ENCODE measurements at places on chromosomes 5 and 9.
A peak's percentile ranks its signal among the peaks of the same experiment; 100 is the strongest.

- DNase-seq, result no peak
Observed at GRCh38 chr5:76598531-76598930, 24.7 kb downstream of the F2RL2 start.

DNA sequence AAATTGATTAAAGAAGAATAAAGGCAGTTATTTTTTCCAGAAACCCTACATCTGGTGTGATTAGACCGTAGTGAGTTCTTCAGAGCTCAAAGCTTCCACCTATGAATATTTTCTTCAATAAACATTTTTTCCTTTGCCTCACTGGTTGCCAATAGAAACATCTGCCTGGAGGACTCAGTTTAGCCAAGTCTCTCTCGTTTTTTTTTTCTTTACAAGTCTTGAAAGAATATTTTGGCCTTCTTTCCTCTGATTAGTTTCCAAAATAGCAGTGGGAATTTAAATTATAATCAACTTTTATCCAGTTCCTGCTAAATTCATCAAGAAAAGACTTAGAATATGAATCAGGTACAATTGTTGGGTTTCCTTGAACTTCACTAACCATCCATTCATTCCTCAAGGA, 897.5 kb downstream of the TLE1 start:
- no peak for DNase-seq

- no peak for DNase-seq
Observed at GRCh38 chr5:16889203-16889971, 46.7 kb downstream of the MYO10 start.

- DNase-seq, result no peak
Observed at GRCh38 chr5:33933723-33934169, 2.4 kb upstream of the RXFP3 start.

GRCh38 chr9:115267790-115268189, 149.8 kb upstream of the TNC start:
- no peak for DNase-seq

DNA sequence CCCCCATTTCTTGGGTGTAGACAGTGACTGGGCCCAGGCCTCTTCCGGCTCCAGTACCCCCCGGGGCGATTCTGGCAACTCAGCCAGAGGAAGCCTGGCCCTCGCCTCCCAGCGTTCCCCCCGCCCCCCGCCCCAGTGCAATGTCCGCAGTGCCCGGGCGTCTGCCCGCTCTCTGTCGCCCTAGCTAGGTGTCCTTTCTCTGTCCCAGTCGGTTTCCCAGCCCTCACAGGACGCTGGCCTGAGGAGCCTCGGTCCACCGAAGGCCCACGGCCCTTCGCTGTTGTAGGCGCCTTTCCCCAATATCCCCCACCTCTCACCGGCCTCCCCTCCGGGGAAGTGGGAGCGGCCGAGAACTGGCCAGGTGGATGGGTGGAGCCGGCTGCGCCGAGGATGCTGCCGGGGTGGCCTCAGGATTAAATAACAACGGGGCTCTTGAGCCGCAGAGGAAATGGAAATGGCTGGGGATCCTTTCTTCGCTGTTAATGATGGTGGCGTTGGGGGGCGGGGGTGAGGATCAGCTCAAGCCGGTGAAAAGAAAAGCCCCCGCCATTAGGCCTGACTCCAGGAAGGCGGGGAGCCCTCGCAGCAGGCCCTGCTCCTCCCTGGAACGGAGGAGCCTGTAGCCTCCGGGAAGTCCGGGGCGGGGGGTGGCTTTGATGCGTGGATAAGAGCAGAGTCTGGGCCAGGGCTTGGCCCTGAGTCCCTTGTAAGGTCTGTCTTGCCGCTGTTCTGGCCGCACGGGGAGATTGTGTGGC, 1.1 kb upstream of the SPRY4 start:
- DNase-seq, result no peak

- DNase-seq, result no peak
Observed at GRCh38 chr5:116440457-116441001, 134.1 kb downstream of the SEMA6A start.

GRCh38 chr9:108056084-108056804, 566.7 kb upstream of the KLF4 start:
- DNase-seq, result peak; percentile 32

DNA sequence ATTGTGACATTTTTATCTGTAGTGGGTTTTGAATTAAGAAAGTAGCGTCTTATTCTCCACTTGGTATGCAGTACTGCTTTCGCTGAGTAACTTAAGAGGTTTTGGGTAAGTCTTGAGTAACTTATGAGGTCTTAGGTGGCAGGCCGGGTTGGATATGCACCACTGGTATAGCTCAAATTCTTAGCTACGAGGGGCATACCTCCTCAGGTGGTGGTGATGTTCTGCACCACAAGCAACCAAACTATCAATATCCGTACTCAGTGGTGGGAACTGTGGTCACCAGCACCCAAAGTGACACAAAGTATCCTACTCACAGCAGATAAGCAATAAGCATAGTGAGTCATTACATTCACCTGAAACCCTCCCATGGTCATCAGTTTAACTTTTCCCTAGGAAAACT, 13.7 kb downstream of the SMC2 start:
- no peak for DNase-seq

- DNase-seq, result no peak
Observed at GRCh38 chr9:74718709-74719108, 169.0 kb downstream of the TRPM6 start.

DNA sequence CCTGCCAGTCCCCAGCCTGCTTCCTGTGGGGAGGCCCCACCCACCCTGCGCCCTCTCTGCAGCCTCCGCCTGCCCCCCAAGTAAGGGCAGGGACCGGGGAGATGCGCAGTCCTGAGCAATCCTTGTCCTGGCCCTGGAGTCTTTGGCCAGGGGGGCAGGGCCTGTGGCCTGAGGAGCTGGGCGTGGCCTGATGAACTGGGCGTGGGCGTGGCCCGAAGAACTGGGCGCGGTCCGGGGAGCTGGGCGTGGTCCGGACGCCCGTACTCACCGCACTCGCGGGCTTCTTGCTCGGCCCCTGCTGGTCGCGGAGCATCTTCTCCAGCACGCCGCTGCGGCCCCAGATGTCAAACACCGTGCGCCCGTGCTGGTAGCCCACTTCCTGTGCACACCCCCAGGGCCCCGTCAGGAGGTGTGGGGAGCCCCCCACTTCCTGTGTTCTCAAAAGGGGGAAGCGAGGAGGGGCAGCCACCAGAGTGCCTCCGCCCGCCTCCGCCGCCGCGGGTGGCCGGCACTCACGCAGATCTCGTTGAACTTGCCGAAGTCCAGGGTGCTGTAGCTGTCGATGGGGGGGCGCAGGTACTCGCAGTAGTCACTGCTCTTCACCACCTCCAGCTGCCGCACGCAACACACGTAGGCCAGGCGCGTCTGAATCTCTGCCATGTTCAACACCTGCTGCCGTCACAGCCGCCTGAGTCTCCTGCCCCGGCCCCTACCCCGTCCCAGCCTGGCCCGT, 2.7 kb upstream of the NSMF start:
- DNase-seq, result no peak

GRCh38 chr5:169657127-169657526, 20.1 kb downstream of the DOCK2 start:
- DNase-seq, result no peak

DNA sequence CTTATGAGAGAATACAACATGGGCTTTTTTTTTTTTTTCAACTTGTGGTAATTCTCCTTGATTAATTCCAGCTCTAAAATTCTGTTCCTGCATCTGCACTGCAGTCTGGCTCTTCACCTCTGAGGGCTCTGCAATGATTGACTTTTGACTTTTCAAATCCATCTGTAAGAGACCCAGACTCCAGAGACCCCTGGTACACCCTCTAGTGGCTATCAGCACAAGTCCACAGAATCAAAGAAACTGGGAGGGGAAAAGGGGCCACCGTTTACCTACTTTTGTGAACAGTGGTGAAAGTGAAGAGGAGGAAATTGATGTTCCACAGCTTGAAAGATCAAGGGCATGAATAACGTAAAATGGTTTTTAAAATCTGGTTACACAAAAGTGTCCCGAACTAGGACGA, 151.6 kb downstream of the SLIT3 start:
- no peak for DNase-seq

DNA sequence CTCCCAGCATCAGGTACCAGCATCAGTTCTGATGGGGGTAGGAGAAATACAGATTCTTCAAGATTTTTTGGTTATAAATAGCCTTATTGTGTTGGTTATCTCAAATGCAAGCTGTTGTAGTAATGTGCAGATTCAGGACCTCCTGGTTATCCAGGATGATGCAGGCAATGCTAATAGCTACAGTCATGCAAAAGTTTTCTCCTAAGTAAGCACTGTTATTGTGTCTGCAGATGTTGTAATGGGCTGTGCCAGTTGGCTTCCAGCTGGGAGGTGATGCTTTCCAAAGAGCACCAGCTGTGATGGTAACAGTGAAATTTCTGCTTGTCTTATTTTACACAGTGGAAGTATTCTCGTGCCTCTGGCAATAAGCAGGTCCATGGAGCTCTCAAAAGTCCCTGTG, 719.2 kb upstream of the CTNND2 start:
- DNase-seq, result no peak

DNA sequence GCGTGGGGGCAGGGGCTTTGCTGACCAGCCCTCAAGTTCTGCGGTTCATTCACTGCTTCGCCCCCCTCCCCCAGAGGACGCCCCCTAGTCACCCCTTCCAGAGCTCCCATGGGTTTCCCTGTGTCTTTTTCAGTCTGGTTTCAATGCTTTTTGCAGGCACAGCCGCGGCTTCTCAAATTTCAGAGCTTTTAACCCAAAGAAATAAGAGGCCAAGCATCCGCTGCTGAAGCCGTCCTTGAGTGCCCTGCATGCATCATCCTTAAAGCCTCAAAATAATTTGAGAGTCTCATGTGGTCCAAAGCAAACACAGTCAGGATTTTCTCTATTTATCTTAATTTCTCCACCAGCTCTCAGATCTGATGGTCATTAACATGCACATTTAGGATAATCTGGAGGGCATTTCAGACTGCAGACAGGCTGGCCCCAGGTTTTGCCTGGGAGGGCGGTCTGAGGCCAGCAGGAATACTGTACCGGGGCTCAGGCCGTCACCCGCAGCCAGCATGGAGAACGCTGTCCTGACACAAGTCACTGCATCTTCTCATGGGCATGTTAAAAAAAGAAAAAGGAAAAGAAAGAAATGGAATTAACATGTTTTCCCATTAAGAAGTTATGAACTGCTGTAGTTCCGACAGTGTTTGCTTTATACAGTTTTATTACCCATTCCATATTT, 420.8 kb upstream of the IRX4 start:
- no peak for DNase-seq

GRCh38 chr9:129185991-129186390, 7.9 kb upstream of the IER5L start:
- no peak for DNase-seq

DNA sequence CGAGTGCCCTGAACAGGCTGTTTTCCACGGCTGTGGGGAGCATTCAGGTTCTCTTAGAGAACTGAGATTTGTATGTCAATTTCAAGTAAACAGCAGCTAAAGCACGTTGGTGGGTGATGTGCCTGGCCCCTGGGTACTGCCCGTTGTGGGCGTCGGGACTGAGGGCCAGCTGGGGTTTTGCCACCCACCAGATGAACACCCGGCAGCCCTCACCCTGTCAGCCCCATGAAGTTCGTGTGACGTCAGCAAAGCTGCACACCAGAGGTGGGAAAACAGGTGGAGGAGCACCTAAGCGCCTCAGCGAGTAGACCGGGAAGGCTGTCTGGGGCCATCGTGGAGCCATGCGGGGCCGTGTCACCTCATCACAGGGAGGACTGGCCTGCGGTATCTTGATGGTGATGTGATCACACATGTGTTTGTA, 9.2 kb downstream of the CEP72 start:
- DNase-seq, result no peak

- no peak for DNase-seq
Observed at GRCh38 chr9:114367772-114368569, 19.8 kb downstream of the AKNA start.

DNA sequence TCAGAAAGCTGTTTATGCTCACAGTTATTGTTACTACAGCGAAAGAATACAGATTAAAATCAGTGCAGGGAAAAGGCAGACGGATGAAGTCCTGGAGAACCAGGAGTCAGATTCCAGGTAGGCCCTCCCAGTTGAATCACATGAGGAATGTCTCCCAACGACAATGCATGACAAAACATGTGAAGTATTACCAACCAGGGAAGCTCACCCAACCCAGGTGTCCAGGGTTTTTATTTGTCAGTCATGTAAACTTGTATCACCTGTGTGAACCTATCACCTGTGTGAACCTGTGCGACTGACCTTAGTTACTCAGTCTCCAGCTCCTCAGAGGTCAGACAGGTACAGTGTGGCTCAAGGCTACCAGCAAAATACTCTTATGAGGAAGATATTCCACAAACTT, 63.9 kb downstream of the KIAA1958 start:
- DNase-seq, result no peak

DNA sequence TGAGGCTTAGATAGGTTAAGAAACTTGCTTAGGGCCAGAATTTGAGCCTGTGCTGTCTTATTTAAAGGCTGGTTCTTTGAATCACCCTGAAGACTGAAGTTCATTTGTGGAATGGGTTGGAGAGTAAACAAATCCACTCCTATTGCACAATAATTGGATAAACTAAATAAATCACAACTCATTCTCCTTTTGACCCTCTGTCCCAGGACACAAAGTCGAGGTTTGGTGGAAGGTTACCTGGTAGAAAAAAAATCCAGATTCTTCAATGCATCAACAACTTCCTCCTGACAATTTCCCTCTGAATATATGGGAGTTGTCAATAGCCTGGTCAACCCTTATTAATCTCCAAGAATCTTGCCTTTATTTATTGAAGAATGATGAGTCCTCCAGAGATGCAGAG, 28.9 kb downstream of the TBC1D2 start:
- no peak for DNase-seq

DNA sequence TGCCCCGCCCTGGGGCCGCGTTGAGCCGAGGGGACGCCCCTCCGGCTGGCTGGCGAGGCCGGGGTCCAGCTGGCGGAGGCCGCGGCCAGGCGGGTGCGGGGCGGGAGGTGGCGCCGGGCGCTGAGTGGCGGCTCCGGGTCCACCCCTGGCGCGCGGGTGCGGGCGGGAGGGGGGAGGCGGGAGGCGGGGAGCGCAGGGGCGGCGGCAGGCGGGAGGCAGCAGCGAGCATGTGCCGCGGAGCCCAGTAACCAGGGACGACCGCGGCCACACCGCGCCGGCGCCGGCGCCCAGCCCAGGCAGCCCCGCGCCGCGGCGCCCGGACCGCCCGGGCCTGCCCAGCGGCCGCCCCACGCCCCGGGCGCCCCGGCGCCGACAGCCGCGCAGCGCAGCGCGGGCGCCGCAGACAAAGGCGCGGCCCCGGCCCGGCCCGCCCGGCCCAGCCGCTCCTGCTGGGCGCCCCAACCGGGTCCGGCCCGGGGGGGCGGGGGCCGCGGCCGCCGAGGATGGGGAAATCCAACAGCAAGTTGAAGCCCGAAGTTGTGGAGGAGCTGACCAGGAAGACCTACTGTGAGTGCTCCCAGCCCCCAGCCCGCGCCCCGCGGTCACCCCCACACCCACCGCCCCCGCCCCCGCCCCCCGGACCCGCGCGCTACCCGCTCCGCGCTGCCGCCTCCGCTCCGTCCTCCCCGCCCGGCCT, at the start of gene NCS1:
TSS of gene NCS1 (plus strand) at position 244 of the 697 bp plus-strand sequence. CDS start at position 504, 260 bp downstream.
- no peak for DNase-seq
